Stimulated activated CD8-positive, alpha-beta memory T cell treated with anti-CD3 and anti-CD28 coated beads, Interleukin-4, amount 100 ng/mL, for 4 hours (primary cell): ENCODE measurements at places on chromosomes 7 and 10.

GRCh38 chr10:61964059-61964709, 62.7 kb downstream of the ARID5B start:
- no peak for DNase-seq

- DNase-seq = no peak
These were observed 105.6 kb downstream of the CTBP2 start for GRCh38 chr10:125054669-125055268.

GRCh38 chr10:129933456-129934092, 30.5 kb downstream of the EBF3 start:
- DNase-seq = no peak

DNA sequence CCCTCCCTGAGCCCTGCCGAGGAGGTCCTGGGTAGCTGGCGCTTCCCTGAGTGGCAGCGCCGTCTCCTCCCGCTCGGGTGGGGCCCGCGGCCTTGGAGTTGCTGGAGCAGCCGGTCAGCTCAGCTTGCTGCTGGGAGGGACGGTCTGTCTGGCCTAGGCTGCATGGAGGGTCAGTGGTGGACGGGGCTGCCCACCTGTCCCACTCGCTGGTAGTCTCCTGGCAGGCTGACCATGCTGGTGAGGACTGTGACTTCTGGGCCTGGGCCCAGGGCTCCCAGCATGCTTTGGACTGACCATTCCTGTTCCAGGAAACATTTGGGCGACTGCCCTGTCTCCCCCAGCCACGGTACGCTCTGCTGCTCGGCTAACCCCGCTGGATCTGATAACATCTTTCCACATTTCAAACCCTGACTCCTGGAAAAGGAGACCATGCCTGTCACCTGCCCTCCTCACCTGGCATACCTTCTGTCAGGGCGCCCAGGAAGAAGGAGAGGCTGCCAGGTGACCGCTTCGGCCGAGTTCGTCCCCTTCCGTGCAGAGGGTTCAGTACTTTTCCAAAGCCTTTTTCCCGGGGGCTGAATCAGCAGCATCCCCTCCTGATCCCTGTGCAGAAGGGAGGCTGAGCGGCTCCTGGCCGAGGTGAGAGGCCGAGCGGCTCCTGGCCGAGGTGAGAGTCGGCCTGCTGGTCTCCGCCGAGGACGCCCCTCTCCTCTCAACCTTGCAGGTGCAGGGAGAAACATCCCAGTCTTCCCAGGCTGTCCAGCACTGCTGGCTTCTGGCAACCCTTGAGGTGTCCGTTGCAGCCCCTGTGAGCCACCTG, 43.4 kb downstream of the FAM20C start:
- DNase-seq = no peak

DNA sequence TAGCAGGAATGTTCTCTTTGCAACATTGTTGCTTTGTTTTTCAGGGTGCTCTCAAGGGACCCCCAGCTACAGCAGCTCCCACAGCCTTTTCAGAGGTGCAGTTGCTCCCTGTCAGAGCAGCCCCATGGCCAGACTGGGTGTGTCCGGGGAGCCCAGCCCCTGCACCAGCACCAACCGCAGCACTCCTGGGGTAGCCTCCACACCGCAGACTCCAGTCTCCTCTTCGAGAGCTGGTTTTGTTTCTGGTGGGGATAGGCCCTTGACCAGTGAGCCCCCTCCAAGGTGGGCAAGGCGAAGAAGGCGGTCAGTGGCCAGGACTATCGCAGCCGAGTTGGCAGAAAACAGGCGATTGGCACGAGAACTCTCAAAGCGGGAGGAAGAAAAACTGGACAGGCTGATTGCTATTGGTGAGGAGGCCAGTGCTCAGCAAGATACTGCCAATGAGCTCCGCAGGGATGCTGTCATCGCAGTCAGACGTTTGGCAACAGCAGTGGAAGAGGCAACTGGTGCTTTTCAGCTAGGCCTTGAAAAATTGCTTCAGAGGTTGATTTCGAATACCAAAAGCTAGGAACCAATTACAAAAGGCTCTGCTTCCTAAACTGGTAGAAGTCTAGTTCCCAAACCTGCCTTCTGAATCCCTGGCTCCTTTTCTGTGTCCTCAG, 5.4 kb downstream of the HSPA14 start:
- DNase-seq = no peak

DNA sequence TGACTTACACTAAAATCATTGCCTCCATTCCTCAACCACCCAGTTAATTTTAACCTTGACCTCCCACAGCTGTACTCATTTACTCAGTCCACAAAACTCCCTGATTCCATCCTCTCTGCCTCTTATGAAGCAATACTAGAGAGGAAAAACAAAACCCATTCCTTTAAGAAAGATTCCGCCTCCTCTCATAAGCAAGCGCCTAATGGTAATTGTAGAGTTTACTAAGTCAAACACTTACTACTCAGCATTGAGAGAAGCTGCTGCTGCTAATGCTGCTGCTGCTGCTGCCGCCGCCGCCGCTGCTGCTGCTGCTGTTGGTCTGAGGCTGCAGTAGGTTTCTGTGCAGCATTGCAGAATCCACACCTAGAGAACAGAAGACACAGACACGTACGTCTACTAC, 2.1 kb upstream of the ADD3 start:
- DNase-seq = no peak

GRCh38 chr10:14749070-14749809, 25.5 kb downstream of the FAM107B start:
- no peak for DNase-seq

GRCh38 chr10:49023752-49024151, 84.1 kb upstream of the LRRC18 start:
- no peak for DNase-seq
